ENCODE measurements at places on chromosomes 7 and 10. TPM values are rescaled to one million over a fixed set of nuclear protein-coding genes. Genes with fewer than 3 reads are reported as not detected.

- no peak for DNase-seq
Observed at GRCh38 chr7:33710608-33711007, 194.7 kb upstream of the BMPER start.

GRCh38 chr10:110101464-110102144 lies 93.8 kb downstream of the ADD3 start:
- DNase-seq = no peak

DNA sequence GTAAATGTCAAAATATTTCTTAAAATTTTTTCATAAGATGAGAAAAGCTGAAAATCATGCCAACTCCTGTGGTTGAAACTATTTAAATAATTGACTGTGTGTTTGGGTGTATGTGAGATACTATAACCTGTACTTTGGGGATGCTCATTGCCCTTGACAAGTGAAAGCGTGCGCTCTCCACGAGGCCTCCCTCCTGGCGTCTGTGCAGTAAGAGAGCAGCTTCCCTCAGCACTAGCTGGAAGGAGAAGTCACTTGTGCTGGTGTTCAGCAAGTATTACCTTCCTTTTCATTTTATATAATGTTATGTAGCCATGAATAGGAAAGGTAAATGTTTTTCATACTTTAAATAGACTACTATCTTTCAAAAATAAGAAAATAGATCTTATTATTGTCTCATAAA lies 118.9 kb downstream of the ZEB1 start:
- DNase-seq = no peak

DNA sequence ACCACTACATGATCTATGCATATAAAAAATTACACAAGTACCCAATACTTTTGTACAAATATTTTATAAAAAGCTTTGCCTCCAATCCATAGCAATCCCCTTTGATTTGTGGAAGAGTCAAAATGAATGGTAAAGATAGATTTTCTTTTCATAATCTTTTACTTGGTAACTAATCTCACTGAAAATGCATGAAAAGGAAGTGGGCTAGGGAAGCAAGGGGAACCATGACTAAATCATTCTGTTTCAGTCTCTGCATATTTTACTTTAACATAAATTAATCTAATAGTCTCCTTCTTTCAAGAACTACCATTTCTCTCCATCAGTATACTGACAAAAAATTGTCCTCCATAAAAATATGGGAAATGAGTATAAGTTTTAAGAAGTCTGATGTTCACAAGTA lies 96.9 kb downstream of the TES start:
- DNase-seq = no peak

DNA sequence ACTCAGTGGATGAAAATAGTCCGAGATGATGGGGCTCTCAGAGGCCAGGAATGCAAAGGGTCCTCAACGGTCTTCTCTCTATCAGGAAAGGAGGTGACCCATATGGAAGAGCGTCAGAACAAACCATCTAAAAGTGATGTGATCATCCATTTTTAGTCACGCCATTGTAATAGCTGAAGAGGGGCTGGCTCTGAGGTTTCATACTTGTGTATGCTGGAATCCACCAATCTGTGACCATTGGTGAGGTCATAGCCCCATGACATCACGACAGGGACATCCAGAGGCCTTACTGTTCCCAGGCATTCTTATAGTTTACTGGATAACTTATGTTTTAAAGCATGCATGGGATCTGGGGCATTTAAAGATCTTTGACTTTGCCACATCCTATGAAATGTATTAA lies 83.6 kb downstream of the C10orf90 start:
- DNase-seq = no peak

- no peak for DNase-seq
Observed at GRCh38 chr10:79948976-79949722, at the start of gene SFTPD. TSS of gene SFTPD (minus strand) at chr10:79949105. CDS start at chr10:79946659, 2,446 bp downstream.

- no peak for DNase-seq
Observed at GRCh38 chr10:60878224-60878623, 65.8 kb downstream of the RHOBTB1 start.

- DNase-seq = no peak
Observed at GRCh38 chr10:49252313-49253034, 46.5 kb upstream of the C10orf71 start.

DNA sequence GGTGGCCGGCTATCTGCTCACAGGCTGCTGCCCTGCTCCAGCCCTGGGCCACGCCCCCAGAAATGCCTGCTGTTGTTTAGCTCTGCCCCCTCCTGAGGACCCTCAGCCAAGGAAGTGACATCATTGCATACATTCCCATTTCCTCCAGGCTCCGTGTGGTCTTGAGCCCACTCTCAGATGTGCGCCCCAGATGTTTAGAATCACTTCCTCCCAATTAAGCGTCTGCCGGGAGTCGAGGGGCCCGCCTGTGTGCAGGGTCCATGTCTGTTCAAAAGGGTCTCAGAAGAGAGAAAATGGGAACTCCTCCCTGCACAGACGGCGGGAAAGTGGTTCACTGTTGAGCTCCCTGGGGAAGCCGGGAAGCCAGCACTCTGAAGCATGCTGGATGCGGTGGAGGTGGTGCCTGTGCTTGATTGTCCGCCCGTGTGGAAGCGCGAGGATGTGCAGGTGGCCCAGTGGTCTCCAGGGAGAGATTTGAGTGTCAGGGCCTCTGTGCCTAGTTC lies 116.9 kb upstream of the PPIF start:
- no peak for DNase-seq

- no peak for DNase-seq
Observed at GRCh38 chr7:132380059-132380458, 196.2 kb downstream of the PLXNA4 start.

- no peak for DNase-seq
Observed at GRCh38 chr7:16770657-16771329, 17.2 kb downstream of the TSPAN13 start.

GRCh38 chr7:12653518-12653917 lies 33.9 kb upstream of the ARL4A start:
- DNase-seq = peak; percentile 37

Gene ZNF107
- total RNA-seq = 1.3 TPM

Gene VCL
- 71.2 TPM for total RNA-seq

Gene PAX4
- total RNA-seq = not detected

Data from dermis microvascular lymphatic vessel endothelial cell (primary cell).